ENCODE measurements at places on chromosomes 4 and X. TPM values are rescaled to one million over a fixed set of nuclear protein-coding genes. Genes with fewer than 3 reads are reported as not detected.

GRCh38 chr4:96228463-96228862 lies 388.6 kb downstream of the PDHA2 start:
- DNase-seq: no peak

DNA sequence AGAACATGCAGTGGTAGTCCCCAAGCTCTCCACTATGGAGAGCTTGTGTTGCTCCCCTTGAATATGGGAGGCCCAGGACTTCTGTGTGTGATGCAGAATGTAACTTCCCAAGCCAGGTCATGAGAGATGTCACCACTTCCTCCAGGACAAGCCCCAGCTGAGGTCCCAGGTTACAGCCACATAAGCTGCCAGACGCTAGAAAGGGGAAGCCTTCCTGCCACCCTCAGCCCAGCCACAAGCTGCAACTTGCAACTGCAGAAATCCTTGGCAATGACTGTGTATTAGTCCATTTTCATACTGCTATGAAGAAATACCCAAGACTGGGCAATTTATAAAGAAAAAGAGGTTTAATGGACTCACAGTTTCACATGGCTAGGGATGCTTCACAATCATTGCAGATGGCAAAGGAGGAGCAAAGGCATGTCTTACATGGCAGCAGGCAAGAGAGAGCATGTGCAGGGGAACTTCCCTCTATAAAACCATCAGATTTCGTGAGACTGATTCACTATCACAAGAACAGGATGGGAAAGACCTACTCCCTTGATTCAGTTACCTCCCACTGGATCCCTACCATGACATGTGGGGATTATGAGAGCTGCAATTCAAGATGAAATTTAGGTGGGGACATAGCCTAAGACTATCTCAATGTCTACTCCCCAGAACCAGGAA lies 91.5 kb upstream of the DHX15 start:
- DNase-seq: no peak

DNA sequence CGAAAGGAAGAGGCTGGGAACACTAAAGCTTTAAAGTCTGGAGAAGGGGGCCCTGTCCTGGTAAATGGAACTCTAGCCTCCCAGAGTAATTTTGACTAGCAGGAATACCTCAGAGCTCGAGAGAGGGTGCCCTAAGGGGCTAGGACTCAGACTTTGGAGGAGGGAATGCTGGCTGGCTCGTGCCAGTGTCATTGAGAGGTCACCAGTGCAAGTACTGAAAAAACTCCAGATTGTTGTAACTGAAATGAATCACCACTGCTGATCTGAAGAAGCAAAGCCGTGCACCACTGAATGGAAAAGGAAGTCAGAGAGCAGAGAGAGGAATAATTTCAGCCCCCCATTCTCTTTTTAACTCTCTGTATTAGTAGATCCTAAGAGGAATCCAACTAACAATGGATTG lies 690.2 kb downstream of the FAT4 start:
- DNase-seq: no peak

Gene DMRTC1B
- not detected for total RNA-seq

GRCh38 chrX:70437011-70437410 lies 7.6 kb upstream of the DLG3 start:
- no peak for DNase-seq

Gene RNF128
- not detected for total RNA-seq

Gene MTTP
- 0.61 TPM for total RNA-seq

GRCh38 chr4:77881460-77882295 lies 19.0 kb downstream of the MRPL1 start:
- no peak for DNase-seq

- DNase-seq: no peak
These were observed 1344.3 kb upstream of the ADGRL3 start for GRCh38 chr4:59855630-59856352.

Gene MAP7D3
- total RNA-seq: 13.1 TPM

- DNase-seq: no peak
These were observed at the start of gene PTCHD1 for GRCh38 chrX:23334848-23335599. TSS of gene PTCHD1 (plus strand) at chrX:23334849. CDS start at chrX:23334876, 27 bp downstream.

- no peak for DNase-seq
These were observed 295.4 kb downstream of the PACRGL start for GRCh38 chr4:20995610-20996009.

Gene S100G
- not detected for total RNA-seq

DNA sequence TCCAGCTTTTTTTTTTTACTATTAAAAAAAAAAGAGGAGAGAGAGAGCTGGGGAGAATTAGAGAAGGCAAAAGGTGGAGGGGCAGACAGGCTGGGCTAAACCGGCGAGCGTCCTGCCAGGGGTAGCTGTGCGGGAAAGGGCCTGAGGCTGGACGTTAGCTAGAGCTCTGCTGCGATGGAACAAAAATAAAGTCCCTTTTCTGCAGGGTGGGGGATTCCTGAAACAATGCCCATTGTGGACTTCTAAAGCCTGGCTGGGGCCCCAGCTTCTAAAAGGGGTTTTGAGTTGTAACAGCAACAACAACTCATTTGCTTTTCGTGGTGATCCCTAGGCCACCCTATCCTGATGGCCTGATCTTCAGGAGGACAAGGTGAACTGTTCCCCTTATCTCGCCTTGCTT lies 311.7 kb downstream of the FBXW7 start:
- no peak for DNase-seq

DNA sequence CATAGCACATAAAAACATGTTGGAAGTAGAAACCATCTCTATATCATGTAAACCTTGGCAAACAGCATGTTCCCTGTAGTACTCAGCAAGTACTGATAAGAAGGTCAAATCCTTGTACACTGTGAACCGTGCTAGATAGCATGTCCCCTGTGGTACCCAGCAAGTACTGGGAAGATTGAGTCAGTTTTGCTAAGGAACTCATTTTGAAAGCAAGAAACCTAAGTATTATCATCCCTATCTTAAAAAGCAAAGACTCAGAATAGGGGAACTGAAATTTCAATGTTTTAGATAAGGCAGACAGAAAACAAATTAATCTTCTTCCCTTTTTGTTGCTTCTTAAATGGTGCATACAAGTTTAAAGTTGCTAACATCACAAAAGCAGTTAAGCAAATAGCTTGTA lies 180.2 kb downstream of the RBM46 start:
- DNase-seq: no peak

DNA sequence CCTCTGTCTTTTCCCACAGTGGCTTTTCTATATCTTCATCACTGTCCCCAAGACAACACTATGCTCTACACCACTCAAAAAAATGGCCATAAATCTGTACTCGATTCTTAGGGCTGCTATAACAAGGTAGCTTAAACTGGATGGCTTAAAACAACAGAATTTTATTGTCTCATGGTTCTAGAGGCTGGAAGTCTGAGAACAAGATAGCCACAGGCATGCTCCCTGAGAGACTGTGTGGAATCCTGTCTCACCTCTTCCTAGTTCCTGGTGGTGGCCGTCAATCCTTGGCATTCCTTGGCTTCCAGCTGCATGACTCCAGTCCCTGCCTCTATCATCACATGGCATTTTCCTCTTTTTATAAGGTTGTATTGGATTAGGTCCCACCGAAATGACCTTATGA lies 70.7 kb upstream of the DCLK2 start:
- DNase-seq: no peak

- no peak for DNase-seq
These were observed 168.9 kb downstream of the GPAT3 start for GRCh38 chr4:83704786-83705185.

DNA sequence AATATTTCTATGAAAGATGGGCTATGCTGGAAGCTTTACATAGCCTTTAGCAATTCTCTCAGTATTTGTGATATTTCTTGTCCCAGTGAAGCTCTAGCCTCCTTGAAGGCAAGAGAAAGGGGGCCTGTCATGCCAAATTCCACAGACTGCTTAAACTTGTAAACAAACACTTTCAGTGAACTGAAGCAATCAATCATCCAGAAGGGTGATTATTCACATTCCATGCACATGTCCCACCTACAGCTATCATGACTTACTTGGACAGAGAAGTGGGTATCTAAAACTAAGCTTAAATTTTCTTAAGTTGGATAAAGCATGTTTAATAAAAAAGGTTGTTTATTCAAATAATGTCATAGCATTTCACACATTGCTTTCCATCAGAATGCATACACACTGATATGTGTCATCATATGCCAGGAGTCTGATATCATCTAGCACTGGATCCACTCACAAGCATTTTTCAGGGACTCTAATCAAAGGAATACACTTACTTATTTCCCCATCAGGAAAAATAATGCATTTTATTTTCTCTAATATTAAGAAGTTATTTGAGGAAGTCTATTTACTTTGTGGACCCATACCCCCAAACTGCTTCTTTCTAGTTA lies 1.2 kb upstream of the FSTL5 start:
- no peak for DNase-seq

DNA sequence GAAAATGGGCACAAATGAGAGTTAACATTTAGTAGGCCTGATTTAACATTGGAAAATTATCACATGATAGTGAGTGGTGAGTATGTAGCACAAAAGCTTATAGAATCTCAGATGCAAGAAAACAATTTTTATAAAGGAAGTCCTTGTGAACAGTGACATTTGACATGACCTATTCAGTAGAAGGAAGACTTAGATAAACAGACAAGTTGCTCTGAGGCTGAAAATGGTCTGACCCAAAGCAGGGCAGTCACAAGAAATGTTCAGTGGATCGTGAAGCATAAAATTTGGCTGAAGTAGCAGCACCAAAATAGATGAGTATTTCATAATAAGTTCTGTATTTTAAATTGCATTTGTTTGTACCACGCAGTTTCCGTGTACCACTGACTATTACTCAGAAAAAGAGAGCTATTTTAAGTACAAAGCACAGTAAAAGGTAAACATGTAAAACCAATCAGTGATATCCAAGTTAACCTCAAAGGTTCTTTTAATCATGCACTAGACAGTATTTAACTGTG lies 605.7 kb upstream of the PABPC4L start:
- DNase-seq: no peak

DNA sequence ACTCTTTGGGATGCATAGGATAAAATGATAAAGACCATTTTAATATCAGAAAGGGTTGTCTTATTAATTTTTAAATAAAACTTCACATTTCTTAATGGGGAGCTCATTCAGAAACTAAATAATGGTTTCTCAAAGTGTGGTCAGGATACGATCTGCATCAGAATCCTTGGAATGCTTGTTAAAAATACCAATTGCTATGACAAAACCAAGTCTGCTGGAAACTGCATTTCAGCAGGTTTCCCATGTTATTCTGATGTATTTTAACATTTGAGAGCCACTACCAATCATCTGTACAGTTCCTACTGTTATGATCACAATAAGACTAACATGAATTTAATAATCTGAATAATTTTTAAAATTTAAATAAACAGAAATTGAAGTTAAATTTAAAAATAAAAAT lies 115.1 kb downstream of the SOWAHB start:
- no peak for DNase-seq

Gene PALLD
- total RNA-seq: 1.5 TPM

Gene TBC1D14
- 49.0 TPM for total RNA-seq

DNA sequence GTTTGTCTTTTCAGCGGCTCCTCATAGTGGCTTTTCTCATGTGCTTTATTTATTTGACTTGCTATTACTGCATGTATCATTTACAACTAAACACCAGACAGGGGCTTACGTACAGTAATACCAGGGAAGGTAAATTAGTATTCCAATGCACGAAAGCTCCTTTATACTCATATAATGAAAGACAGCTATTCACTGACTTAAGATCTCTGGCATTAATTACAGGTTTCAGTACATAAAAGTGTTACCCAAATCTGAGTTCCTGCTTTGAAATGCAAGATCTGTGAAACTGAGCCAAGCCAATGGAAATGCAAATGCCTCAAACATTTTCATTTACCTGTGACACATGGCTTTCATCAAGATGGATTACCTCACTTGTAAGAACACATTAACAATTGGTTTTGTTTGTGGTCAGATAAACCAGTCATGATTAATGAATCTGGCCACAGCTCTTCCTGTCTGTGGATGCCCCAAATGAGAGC lies 107.2 kb downstream of the ANAPC4 start:
- DNase-seq: no peak

GRCh38 chr4:144967161-144967560 lies 130.8 kb downstream of the ANAPC10 start:
- DNase-seq: no peak

DNA sequence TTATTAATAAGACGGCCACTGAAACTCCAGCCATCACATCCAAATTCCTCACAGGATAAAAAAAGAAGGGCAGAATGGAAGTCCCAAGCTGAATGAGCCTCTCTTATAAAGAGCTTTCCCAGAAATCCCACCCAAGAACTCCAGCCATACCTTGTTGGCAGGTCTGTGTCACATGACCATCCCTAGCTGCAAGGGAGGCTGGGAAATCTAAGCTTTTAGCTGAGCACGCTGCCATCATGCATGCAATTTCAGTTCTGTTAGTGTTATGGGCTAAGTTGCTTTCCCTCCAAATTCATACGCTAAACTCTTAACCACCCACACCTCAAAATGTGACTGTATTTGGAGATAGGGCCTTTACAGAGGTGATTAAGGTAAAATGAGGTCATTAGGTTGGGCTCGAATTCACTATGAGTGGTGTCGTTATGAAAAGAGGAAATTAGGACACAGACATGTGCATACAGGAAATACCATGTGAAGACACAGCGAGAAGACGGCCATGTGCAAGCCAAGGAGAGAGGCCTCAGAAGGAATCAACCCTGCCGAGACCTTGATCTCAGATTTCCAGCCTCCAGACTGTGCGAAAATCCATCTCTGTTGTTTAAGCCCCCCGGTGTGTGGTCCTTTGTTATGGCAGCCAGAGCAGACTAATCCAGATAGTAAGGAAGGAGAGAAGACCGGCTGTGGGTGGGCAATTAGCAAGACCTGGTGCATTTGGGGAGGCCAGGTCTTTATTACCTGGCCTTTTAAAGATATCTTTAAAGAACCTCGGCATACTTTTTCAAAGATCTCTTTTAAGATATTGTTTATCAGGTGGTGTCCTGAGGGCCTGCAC lies 317.6 kb downstream of the BCOR start:
- no peak for DNase-seq

DNA sequence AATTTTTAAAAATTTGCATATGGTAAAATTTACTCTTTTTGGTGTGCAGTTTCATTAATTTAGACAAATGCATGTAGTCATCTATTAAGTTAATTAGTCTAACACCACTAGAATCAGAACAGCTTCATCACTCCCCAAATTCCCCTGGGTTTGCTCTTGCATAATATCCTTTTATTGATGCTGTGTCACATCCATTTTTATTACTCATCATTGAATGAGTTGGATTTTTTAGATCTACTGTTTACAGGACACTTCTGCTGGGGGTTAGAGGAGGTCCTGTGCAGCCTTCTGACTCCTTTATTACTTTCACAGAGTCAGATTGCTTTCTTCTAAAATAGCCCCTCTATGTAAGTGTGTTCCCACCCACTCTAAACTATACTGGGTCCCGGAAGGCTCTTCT lies 65.9 kb downstream of the MTHFD2L start:
- no peak for DNase-seq

- no peak for DNase-seq
These were observed 16.2 kb downstream of the PRKX start for GRCh38 chrX:3697220-3697684.

- DNase-seq: no peak
These were observed 697 bp downstream of the CEP135 start for GRCh38 chr4:55949482-55949802.

Measured in activated CD8-positive, alpha-beta memory T cell treated with anti-CD3 and anti-CD28 coated beads, Interleukin-2, amount 10 ng/mL, durations not matched to agents 7 days and 5 days (primary cell).